ENCODE measurements at places on chromosomes 2 and 18. TPM values are rescaled to one million over a fixed set of nuclear protein-coding genes. Genes with fewer than 3 reads are reported as not detected.
A peak's percentile ranks its signal among the peaks of the same experiment; 100 is the strongest.

Gene CFC1
- total RNA-seq, result not detected

Gene CXCR1
- total RNA-seq, result not detected

Gene ACMSD
- total RNA-seq, result not detected

DNA sequence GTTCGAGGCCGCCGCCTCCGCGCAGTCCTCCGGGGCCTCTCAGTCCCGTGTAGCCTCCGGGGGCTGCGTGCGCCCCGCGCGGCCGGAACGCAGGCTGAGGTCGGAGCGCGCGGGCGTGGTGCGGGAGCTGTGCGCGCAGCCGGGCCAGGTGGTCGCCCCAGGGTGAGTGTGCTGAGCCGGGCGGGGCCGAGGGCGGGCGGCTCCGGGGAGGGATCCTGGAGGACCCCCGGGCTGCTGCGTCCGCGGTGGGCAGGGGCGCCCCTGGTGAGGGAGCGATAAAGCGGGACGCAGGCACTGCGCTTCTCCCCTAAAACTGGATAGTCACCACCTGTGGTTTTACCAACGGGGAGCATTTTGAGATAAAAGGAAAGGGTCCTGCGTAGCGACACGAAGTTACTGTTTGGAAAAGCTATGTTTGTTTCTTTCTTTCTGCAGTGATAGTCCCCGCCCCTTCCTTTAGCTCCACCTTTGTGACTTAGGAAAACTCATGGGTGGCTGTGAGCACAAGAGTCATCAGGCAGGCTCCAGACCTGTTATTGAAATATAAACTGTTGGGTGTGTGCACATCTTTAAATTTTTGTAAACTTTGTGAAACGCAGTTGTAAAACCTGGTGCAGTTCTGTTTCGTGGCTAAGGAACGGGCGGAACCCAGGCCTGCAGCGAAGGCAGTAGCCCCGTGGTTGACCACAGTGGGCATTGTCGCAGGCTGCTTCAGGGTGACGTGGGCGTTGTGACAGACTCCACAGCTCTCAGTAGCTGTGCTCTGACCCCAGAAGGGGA lies 687 bp downstream of the CTDP1 start:
- peak overlapping the region; percentile 99 for H3K27ac ChIP-seq
- H3K4me1 ChIP-seq, result peaks cover 15% of the 10 kb centered on the region
- H3K36me3 ChIP-seq, result peaks cover 17% of the 10 kb centered on the region
- peak; percentile 51 for DNase-seq
- H3K4me3 ChIP-seq, result peak overlapping the region; percentile 74

GRCh38 chr2:55926974-55927373 lies 3.4 kb upstream of the EFEMP1 start:
- H3K27me3 ChIP-seq, result peaks cover 15% of the 10 kb centered on the region
- no peak for DNase-seq

GRCh38 chr2:128347701-128348539 lies 29.3 kb upstream of the HS6ST1 start:
- no peak overlapping the region for H3K4me3 ChIP-seq
- H3K36me3 ChIP-seq, result no peaks in the 10 kb centered on the region
- no peak overlapping the region for H3K27ac ChIP-seq
- DNase-seq, result no peak

Gene SLC20A1
- 136 TPM for total RNA-seq

DNA sequence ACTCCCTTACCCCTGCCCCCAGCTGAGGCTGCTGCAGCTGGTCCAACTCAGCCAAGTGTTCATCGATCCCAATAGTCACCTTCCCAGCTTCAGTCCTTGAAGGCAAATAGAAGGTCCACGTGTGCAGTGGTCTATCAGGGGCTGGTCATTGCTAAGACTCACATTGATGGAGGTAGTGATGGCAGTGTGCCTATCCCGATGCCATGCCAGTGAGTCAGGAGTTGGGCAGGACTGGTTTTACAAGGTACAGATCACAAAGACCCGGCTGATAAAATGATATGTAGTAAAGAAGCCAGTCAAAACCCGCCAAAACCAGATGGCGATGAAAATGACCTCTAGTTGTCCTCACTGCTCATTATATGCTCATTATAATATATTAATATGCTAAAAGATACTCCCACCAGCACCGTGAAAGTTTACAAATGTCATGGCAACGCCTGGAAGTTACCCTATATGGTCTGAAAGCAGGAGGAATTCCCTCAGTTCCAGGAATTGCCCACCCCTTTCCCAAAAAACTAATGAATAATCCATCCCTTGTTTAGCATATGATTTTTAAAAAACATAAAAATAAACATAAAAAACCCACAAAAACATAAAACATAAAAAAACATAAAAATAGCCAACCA lies 2.9 kb upstream of the C2orf80 start:
- no peak overlapping the region for H3K27ac ChIP-seq
- H3K27me3 ChIP-seq, result no peaks in the 10 kb centered on the region
- H3K4me1 ChIP-seq, result no peaks in the 10 kb centered on the region

GRCh38 chr2:81589406-81589805 lies 1284.9 kb upstream of the LRRTM1 start:
- no peaks in the 10 kb centered on the region for H3K4me1 ChIP-seq
- H3K4me3 ChIP-seq, result no peak overlapping the region
- no peaks in the 10 kb centered on the region for H3K27me3 ChIP-seq
- no peak overlapping the region for H3K27ac ChIP-seq
- no peak for DNase-seq

GRCh38 chr2:6793913-6794312 lies 71.8 kb downstream of the CMPK2 start:
- H3K27me3 ChIP-seq, result peaks cover 15% of the 10 kb centered on the region
- no peaks in the 10 kb centered on the region for H3K4me1 ChIP-seq
- no peak overlapping the region for H3K27ac ChIP-seq
- no peak overlapping the region for H3K4me3 ChIP-seq
- DNase-seq, result no peak
- H3K36me3 ChIP-seq, result no peaks in the 10 kb centered on the region

GRCh38 chr18:23173912-23174311 lies 38.6 kb downstream of the CABLES1 start:
- peaks cover 66% of the 10 kb centered on the region for H3K27me3 ChIP-seq
- H3K36me3 ChIP-seq, result no peaks in the 10 kb centered on the region
- no peak overlapping the region for H3K27ac ChIP-seq
- DNase-seq, result no peak
- no peaks in the 10 kb centered on the region for H3K4me1 ChIP-seq
- H3K4me3 ChIP-seq, result no peak overlapping the region

DNA sequence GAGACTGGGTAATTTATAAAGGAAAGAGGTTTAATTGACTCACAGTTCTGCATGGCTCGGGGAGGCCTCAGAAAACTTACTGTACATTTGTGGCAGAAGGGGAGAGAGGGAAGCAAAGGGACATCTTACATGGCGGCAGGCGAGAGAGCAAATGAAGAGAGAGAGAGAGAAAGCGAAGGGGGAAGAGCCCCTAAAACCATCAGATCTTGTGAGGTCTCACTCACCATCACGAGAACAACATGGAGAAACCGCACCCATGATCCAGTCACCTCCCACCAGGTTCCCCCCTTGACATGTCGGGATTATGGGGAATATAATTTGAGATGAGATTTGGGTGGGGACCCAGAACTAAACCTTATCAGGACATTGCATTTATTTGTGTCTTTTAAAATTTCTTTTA lies 75.9 kb downstream of the ACSL3 start:
- H3K36me3 ChIP-seq, result peaks cover 83% of the 10 kb centered on the region
- no peaks in the 10 kb centered on the region for H3K27me3 ChIP-seq
- no peaks in the 10 kb centered on the region for H3K4me1 ChIP-seq
- H3K4me3 ChIP-seq, result no peak overlapping the region
- no peak overlapping the region for H3K27ac ChIP-seq

Gene ABCG5
- not detected for total RNA-seq

Gene MFSD2B
- total RNA-seq, result 10.9 TPM

DNA sequence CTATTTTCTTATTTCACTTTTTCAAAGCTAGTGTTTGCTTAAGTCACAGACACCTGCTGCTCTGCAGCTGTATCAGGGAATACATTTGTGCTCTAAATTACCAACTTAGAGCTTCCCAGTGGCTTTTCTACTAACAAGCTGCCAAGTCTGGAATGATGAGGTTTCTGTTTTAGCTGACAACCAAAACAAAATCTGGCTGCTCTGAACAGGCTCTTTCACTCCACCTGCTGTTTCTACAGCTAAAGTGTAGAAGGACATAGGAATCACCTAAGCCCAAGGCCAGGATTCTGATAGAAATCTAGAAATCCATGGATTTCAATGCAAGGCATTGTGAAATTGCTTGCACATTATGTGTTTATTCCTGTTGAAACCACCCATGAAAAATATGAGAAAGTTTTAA lies 201.2 kb downstream of the SUCLG1 start:
- H3K4me3 ChIP-seq, result no peak overlapping the region
- no peak overlapping the region for H3K27ac ChIP-seq
- no peak for DNase-seq
- H3K4me1 ChIP-seq, result no peaks in the 10 kb centered on the region
- H3K36me3 ChIP-seq, result no peaks in the 10 kb centered on the region

Gene SCN9A
- total RNA-seq, result 8.5 TPM

Gene CFAP65
- total RNA-seq, result not detected

GRCh38 chr2:240795916-240796510 lies 24.0 kb downstream of the KIF1A start:
- peaks cover 1% of the 10 kb centered on the region for H3K4me1 ChIP-seq
- H3K27me3 ChIP-seq, result peaks cover 9% of the 10 kb centered on the region
- H3K27ac ChIP-seq, result no peak overlapping the region

- no peaks in the 10 kb centered on the region for H3K27me3 ChIP-seq
- peak; percentile 13 for DNase-seq
- no peak overlapping the region for H3K27ac ChIP-seq
- no peaks in the 10 kb centered on the region for H3K36me3 ChIP-seq
- H3K4me1 ChIP-seq, result no peaks in the 10 kb centered on the region
- H3K4me3 ChIP-seq, result no peak overlapping the region
Measured at GRCh38 chr18:46497129-46497528, 159.9 kb downstream of the LOXHD1 start.

- DNase-seq, result no peak
- no peak overlapping the region for H3K27ac ChIP-seq
- H3K27me3 ChIP-seq, result peaks cover 37% of the 10 kb centered on the region
- no peaks in the 10 kb centered on the region for H3K4me1 ChIP-seq
- no peaks in the 10 kb centered on the region for H3K36me3 ChIP-seq
Measured at GRCh38 chr2:28975671-28976070, 5.4 kb upstream of the TOGARAM2 start.

- H3K27ac ChIP-seq, result no peak overlapping the region
- no peak overlapping the region for H3K4me3 ChIP-seq
- H3K36me3 ChIP-seq, result peaks cover 57% of the 10 kb centered on the region
- H3K4me1 ChIP-seq, result peaks cover 12% of the 10 kb centered on the region
Measured at GRCh38 chr2:98604547-98604946, 3.8 kb downstream of the COA5 start.

Gene STARD6
- total RNA-seq, result not detected

GRCh38 chr2:131027566-131028528 lies 65.4 kb downstream of the FAM168B start:
- no peak for DNase-seq
- no peaks in the 10 kb centered on the region for H3K4me1 ChIP-seq
- peaks cover 28% of the 10 kb centered on the region for H3K27me3 ChIP-seq
- H3K4me3 ChIP-seq, result no peak overlapping the region
- H3K36me3 ChIP-seq, result no peaks in the 10 kb centered on the region

GRCh38 chr2:134347756-134348155 lies 93.9 kb downstream of the MGAT5 start:
- no peaks in the 10 kb centered on the region for H3K4me1 ChIP-seq
- H3K4me3 ChIP-seq, result no peak overlapping the region
- H3K36me3 ChIP-seq, result no peaks in the 10 kb centered on the region
- H3K27ac ChIP-seq, result no peak overlapping the region

- no peaks in the 10 kb centered on the region for H3K36me3 ChIP-seq
- no peak for DNase-seq
- H3K4me3 ChIP-seq, result no peak overlapping the region
- H3K4me1 ChIP-seq, result peaks cover 3% of the 10 kb centered on the region
Measured at GRCh38 chr2:26630669-26631360, 10.4 kb downstream of the CIB4 start.

Gene SP5
- total RNA-seq, result 1.8 TPM

DNA sequence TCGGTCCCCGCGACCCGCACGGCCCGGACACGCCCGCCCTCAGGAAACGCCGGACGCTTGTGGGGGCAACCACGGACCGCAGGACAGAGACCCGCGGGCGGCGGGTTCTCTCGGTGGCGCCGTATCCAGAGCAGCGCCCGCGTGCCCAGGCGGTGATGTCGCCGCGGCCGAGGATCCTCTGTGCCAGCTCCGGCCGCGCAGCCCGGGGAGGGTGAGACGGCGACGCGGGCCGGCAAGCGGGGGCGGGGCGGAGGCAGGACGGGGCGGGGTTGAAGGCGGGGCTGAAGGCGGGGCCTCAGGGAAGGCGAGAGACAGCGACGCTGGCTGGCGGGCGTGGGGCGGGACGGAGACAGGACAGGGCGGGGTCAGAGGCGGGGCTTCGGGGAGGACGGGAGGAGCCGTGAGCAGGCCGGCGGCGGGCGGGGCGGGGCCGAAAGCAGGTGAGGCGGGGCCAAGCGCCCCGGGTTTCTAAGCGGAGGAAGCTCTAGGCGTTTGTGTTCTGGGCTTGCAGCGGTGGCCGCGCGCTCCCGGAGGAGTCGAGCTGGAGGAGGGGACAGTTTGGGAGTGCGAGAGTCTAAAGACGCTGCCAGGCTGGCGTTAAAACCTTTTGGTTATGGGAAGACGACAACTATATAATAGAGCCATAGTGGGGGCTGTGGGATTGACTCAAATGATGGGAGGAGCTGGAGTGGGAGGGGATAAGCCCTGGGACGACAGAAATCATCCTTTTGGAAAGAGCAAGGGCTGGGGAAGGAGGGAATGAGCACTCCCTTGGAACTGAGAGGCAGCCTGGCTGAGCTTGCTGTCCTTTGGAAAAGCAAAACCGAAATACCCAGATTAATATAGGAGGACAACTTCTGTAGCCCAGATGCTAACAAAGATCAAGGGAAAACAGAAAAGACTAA lies at the start of gene DSEL:
Gene DSEL (minus strand): TSS at position 182 of the 905 bp plus-strand sequence. CDS start 2,112 bp downstream, outside the sequence.
- peak; percentile 95 for DNase-seq
- no peaks in the 10 kb centered on the region for H3K4me1 ChIP-seq
- no peaks in the 10 kb centered on the region for H3K36me3 ChIP-seq
- no peaks in the 10 kb centered on the region for H3K27me3 ChIP-seq
- no peak within 1 kb of the TSS for H3K27ac ChIP-seq

DNA sequence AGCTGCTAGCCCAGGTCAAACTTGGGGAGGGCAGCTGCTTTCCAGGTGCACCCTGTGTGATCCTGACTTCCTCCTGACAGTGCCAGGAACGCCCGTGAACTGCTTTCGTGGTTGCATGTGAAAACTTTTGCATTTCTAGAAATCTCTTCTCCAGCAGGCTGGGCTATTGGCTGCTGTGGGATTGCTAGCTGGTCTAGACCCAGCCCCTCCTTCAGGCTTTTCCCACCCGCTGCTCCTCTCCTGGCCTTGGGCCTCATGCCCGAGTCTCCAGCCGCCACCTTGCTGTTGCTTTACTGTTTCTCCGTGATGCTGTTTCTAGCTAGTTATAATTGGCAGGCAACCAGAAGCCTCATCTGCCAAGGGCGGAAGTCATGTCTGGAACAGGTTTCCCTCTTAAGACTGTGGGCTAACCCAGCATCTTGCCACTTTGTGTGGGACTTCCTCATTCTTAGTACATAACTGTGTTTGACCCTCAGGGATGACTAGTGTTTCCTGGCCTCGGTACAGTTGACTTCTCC lies 27.0 kb upstream of the MGAT4A start:
- H3K4me3 ChIP-seq, result no peak overlapping the region
- H3K36me3 ChIP-seq, result no peaks in the 10 kb centered on the region
- H3K4me1 ChIP-seq, result no peaks in the 10 kb centered on the region
- H3K27me3 ChIP-seq, result peaks cover 24% of the 10 kb centered on the region
- no peak overlapping the region for H3K27ac ChIP-seq
- DNase-seq, result no peak

All from K562 (cell line).